HFFc6 (cell line): ENCODE measurements at places on chromosomes 4 and X.
A peak's percentile ranks its signal among the peaks of the same experiment; 100 is the strongest.

DNA sequence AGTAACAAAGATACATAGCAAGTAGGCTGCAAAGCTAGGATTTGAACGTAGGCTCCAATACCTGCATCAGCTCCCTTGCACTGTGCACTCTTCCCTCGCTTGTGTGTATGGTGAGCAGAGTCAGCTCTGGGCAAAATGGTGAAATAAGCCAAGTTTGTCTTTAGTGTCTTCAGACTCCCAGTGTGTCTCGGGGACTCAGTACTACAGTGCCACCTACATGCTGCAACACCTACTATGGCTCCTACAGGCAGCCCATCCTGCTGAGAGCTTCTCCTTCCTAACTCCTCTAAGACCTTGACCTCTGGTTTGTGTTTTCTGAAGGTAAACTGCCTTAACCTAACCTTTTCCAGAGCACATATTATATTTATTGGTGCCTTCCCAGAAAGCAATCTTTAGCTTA is 42.5 kb downstream of the RTL9 start:
- DNase-seq = no peak

DNA sequence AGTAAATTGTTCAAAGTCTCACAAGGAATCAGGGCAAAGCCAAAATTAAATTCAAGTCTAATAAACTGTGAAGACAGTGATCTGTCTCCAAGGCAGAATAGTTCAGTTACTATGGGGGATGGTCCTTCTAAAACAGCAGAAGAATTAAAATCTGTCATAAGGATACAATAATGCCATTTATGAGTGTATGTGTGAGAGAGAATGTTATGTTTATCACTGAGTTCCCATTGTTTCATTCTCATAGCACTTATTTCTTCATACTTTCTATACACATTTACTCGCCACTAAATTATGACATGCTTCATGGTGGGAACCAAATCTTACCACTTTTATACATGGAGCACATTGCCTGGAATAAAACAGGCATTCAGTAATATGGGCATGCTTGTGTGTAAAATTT is 102.5 kb downstream of the AMMECR1 start:
- DNase-seq = no peak

- DNase-seq = no peak
Measured at GRCh38 chr4:168600796-168601583, 104.1 kb downstream of the PALLD start.

DNA sequence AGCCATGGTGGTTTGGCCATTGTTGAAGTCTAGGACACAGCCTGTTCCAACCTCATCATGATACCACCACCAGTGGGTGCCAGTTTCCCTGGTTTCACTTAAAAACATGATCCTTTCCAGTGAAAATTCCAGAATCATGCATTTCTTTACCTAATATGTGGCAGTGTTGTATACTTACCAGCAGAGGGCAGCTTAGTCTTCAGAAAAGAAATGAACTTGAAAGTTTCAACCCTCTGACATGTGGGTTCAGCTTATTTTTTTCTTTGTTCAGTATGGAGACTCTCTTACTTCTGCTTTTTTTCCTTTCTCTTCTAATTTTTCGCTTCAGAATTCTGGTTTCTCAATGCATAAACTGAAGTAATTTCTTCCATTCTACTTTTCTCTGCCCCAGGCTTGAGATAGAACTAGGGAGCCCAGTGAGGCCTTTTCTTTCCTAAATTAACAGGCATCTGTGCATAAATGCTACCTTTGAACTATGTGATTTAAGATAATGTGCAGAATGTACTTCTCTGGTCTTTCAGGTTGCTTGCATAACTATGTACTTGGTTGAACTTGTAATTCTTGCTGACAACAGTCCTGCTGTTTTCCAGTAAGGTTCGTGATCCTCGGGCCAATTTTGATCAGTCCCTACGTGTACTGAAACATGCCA is 10.7 kb downstream of the LIAS start:
- peak; percentile 88 for DNase-seq

DNA sequence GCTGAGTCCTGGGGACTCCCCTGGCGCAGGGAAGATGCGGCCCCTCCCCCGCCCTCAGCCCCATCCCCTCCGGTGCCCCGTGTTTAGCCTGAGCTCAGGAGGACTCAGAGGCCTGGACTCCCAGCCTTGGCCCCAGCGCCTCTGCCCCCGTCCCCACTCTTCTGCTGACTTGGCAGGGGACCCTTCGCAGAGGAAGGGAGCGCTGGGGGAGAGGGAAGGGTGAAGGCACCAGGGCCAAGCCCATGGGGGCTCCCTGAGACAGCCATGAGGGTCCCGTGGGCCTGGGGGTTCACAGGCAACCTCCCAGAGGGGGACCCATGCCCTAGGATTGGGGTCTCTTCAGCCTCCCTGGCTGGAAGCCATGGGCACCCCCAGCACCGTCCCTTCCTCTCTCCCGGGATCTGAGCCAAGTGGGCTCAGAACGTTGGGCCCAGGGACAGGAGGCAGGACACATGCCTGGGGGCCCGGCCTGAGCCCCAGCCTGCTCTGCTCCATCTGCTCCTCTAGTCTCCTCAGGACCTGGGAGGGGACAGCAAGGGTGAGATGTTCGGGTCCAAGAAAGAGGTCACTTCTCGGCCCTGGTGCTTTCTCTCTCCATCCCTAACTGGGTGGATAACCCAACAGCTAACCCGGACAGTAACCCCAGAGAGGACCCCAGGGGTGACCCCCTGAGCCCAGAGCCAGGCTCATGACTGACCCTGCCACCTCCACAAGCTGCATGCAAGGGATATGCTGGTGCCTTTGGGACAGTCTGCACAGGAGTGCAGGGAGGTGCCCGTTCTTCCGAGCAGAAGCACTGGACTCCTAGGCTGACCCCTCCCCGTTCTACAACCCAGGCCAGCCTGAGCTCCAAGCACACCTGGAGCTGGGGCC is 1.5 kb upstream of the CPLX1 start:
- no peak for DNase-seq

DNA sequence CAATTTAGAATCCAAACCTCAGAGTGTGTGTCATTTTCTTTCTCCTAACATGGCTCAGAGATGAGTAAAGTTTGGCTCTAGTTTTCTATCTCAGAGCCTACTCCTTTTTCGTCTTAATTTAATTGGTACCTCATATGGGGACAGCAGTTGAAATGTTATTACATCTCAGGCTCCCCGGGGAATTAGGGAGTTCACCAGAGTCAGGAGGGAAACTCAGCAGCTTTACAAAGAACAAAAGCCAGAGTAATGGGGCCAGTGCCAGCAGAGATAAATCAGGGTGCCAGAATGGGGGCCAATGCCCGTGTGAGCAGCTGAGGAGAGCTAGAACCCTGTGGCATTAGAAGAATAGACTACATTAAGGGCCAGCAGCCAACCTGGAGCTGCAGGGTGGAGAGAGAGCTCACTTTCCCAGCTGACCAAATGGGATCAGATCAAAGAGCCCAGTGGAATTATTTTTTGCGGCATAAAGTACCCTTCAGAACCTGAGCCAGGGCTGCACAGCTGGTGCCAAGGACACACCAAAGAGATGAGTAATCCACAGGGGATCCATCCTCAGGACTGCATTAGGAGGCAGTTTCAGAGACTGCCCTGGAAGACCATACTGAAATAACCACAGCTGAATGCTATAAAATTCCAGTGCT is 207.1 kb upstream of the DKK2 start:
- no peak for DNase-seq

GRCh38 chr4:174752026-174752425 is 77.0 kb downstream of the GLRA3 start:
- DNase-seq = no peak

DNA sequence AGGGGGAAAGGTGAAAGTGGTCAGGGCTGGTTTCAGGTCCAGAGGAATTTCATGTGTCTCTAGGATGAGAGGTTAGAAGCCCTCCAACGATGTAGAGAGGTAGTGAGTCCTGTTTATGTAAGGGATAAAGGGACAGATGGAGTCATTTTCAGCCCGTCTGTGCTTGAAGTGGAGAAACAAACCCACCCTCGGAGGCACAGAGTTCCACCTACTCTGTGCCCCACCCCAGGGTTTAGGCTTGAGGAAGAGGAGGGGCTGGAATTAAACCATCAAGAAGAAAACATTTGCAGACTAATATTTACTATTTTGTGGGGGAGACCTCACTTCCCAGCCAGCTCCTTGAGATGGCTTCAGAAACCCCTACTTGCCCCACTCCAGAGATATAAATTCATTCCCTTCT is 868 bp upstream of the GNL3L start:
- DNase-seq = no peak

GRCh38 chr4:70426789-70427188 is 29.0 kb downstream of the OPRPN start:
- no peak for DNase-seq

DNA sequence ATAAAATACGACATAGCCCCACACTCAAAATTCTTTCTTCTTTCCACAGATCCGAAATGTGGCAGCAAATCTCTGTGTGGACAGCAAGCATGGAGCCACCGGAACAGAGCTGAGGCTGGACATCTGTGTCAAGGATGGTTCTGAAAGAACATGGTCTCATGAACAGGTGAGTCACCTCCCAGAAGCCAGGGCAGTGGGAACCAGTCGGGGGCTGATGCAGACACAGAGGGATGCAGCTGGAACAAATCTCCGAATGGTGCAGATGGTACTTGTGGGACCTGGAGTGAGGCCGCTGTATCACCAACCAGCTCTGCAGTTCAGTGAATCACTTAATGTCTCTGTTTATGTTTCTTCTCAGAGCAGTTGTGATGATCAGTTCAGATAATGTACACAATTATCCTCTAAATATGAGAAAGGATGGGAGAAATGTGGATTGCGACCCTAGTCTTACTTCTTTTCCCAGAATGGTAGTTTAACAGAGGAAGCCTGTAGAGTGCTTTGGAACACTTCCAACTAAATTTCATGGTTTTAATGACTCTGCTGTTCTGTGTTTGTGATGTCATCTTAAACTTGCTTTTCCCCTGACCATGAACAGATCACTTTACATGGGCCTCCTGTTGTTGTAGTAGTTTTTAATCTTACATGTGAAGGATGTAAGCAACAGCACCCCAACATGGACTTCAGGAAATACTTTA is 159.3 kb upstream of the GALNT7 start:
- no peak for DNase-seq

DNA sequence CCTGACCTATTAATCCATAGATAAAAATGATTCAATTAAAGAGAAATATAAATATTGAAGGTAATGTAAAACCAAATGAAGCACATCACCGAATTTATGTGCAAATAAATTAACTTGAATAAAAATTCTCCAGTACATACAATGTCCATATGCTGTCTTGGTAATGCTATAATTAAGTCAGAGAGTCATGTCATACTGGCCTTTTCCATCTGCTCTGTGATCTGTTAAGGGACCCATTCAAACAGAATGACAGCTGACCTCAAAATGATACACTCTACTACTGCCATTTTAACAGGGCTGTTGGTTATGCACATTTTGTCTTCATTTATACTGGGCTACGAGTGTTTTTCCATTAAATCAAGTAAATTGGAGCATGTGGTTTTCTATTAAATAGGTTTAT is 99.3 kb downstream of the TEX13A start:
- no peak for DNase-seq

DNA sequence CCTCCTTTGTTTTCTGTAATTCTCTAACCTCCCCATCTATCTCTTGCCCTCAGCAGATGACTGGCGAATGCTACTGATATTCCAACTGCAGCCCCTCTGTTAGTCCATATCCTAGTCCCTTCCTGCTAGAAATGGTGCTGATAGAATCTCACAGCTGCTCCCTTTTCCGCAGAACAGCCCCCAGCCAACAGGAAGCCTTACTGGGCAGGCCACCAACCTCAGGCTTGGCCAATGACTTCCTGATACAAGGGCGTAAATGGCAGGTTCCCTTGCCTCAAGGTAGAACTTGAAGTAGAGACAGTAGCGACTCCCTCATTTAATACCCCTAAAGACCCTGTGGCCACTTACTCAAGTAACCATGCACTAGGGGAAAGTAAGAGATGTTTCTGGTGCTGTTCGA is 26.7 kb upstream of the SLC2A9 start:
- no peak for DNase-seq

GRCh38 chr4:148161601-148162000 is 280.6 kb downstream of the NR3C2 start:
- DNase-seq = no peak

- DNase-seq = no peak
Measured at GRCh38 chr4:181858741-181859140, 384.5 kb upstream of the TENM3 start.

DNA sequence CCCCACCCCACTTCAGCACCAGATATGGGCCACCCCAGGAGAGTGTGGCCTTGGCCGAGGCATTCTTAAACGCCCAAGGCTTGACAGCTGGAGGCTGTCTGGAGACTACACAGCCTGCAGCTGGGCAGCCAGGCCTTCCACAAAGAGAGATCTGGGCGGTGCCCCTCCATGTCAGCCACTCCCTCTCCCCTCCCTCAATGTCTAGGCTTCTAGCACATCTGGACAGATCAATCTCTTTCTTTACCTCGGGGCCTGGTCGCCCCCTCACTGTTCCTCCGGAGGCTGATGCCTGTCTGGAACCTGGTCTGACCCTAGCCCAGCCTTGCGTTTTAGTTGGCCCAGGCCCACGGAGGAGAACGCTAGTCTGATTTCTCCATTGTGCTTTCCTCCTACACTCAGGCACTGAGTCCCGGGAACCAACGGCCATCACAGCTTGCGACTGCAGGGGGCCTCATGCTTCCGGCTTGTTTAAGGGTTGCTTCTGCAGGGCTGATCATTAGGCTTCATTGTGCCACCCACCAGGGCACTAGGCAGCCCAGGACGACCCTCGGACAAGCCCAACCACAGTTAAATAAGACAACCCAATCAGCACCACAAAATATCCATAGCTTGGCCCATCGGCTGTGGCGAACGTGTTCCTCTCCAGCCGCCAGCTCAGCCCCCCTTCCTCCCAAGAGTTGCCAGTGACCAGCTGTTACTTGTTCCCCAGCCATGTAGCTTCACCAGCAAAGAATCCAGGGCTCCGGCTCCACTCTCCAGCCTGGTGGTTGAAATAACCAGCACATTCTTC is 200.6 kb downstream of the BCOR start:
- DNase-seq = peak; percentile 25

DNA sequence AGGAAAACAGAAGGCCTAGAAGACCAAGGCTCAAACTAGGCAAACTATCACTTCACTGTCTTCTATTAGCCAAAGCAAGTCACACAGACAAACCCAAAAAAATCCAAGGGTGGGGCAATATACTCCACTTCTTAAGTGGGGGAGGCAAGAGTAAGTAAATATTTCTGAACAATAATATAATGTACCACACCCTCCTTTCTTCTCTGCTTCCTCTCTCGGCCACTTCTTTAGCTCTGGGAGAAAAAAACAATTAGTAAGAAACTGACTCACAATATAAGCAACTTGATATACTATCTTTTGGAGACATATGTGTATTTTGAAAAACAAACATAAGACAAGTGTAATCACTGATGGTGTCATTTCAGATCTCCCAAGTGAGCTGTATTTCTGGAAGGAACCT is 14.8 kb downstream of the DCAF8L1 start:
- DNase-seq = no peak
